ENCODE measurements at places on chromosomes 2 and 18. TPM values are rescaled to one million over a fixed set of nuclear protein-coding genes. Genes with fewer than 3 reads are reported as not detected.

The ANKRD62 gene
- total RNA-seq: not detected

The DSEL gene
- 9.6 TPM for total RNA-seq

The RBKS gene
- total RNA-seq: 2.4 TPM

The ACADL gene
- total RNA-seq: 0.26 TPM

The GPD2 gene
- 2.2 TPM for total RNA-seq

The REG3A gene
- total RNA-seq: not detected

The STEAP3 gene
- total RNA-seq: 2.7 TPM

The SKA1 gene
- 6.7 TPM for total RNA-seq

The SERPINB10 gene
- 0.24 TPM for total RNA-seq

The UGT1A6 gene
- 0.21 TPM for total RNA-seq

The SLC9A2 gene
- total RNA-seq: 2.9 TPM

The GCG gene
- total RNA-seq: 0.39 TPM

The NOTO gene
- total RNA-seq: not detected

The GATA6 gene
- 0.06 TPM for total RNA-seq

The FAM228A gene
- 1.4 TPM for total RNA-seq

The CLEC4F gene
- total RNA-seq: not detected

The ACKR3 gene
- 18.0 TPM for total RNA-seq

The ASXL3 gene
- 19.8 TPM for total RNA-seq

The MYOM1 gene
- 0.42 TPM for total RNA-seq

The EFHD1 gene
- 3.7 TPM for total RNA-seq

The TWIST2 gene
- not detected for total RNA-seq

The FIGLA gene
- total RNA-seq: not detected

The VWA3B gene
- total RNA-seq: 0.43 TPM

The UGT1A4 gene
- 0.21 TPM for total RNA-seq

The FBLN7 gene
- 1.1 TPM for total RNA-seq

The MTCL1 gene
- total RNA-seq: 12.4 TPM

The RAB6C gene
- total RNA-seq: 0.54 TPM

The C2orf74 gene
- total RNA-seq: 17.0 TPM

The ANO7 gene
- 0.73 TPM for total RNA-seq

The ACMSD gene
- total RNA-seq: 0.49 TPM

The CD28 gene
- not detected for total RNA-seq

The TMEM214 gene
- total RNA-seq: 18.0 TPM
